ENCODE measurements at places on chromosomes 4 and X.

DNA sequence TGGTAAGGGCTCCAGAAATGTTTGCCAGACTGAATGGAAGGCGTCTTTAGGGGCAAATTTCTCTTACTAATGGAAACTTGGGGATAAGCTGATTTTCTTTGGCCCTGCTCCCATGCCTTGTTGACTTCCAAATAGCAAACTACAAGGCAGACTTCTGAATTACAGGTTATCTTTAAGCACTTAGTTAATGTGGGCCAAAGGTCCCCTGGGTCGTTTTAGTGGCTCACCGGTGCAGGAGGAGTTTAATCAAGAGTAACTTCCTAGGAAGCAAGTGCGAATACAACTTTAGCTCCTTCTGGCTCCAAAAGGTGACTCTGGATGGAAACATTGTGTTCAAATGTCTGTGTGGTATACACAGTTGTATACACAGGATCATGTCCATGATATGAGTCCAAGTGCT is 323.6 kb downstream of the SLITRK2 start:
- DNase-seq, result no peak

DNA sequence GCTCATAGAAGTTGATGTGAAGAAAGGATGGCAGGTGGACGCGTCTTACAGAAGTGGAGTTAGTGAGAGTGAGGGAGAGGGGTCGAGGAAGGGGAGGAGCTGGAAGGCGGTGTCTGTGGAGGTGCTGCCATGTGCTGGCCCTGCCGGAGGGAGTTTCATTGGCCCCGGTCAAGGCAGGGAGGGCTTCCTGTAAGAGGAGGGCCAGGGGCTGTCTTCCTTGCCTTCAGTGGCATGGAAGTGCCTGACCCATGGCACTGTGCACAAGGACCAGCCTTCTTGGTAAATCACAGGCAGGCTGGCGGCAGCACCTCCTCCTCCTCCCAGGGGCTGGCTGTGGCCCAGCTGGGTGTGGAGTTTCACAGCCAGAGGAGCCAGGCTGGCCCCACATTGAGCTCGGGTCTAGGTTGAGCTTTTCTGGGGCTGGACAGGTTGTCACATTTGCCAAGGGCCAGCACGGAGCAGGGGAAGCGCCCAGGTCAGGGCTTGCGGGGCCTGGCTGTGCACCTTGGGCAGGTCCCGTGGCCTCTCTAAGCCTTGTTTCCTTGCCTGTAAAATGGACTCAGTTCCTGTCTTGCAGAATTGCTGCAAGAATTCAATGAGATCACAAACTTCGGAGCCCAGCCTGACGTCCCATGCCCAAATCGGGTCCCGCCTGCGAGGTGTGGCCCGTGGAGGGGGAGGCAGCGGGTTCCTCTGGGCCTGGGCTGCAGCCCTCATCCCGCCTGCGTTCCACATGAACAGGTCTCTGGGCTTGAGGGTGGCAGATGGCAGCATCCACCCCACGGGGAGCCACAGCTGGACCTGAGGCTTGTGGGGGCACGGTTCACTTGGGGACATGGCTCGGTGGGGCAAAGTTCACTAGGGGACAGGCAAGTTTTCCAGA is 7.0 kb downstream of the HTRA3 start:
- no peak for DNase-seq

DNA sequence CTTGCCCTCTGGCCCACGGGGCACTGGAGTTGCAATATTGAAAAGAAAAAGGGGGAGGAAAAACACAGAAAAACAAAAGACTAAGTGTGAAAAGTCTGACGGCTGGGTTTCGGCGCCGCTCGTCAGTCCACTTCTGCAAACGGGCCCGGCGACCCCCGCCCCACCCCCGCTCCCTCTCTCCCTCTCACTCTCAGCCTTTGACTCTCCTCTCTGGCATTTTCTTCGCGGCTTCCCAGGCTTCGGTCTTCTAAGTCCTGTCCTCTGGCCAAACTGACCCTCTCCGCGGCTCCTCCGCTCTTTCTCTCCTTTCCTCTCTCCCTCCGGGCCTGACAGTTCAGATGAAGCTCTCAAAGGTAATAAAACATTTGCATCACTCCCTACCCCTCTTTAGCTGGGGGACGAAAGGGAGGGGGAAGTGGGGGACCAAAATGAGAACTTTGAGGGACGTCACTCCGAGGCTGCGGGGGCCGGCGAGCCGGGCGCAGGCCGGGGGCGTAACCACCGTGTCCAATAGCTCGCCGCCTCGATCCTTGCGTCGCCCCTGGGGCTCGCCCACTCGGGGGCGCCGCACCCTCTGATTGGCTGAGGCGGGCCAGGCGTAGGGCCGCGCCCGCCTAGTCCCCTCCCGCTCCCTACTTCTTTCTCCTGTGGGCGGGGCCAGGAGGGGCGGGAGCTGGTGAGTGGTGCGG is at the start of gene NKX6-1:
NKX6-1 (minus strand) TSS at position 358 of the 689 bp plus-strand sequence. CDS start 1,064 bp downstream, outside the sequence.
- DNase-seq, result no peak

GRCh38 chr4:113977526-113977855 is 2.0 kb downstream of the ARSJ start:
- no peak for DNase-seq

- no peak for DNase-seq
Observed at GRCh38 chrX:42694260-42694815, 83.6 kb downstream of the PPP1R2C start.

DNA sequence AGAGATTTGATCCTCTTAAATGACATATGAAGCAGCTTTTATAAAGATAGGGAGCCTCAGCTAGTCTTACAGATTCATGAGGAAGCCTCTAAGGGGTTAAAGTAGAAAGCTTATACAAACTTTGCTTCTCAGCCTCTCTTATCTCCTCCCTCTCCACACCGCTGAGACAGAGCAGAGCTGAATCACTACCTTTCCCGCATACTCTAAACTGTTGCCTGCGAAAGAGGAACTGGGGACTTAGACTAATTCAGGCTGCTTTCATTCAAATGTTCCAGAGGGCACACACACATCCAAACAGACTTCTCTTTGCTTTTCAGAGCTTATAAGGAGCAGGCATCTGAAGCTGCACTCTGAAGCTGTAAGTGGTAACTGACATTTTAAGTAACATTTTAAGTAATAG is at the start of gene SERTM2:
SERTM2 (plus strand) TSS at position 169 of the 400 bp plus-strand sequence. CDS start 7,213 bp downstream, outside the sequence.
- peak; percentile 19 for DNase-seq

- no peak for DNase-seq
Observed at GRCh38 chr4:38605181-38605752, 58.7 kb upstream of the KLF3 start.

- DNase-seq, result peak; percentile 47
Observed at GRCh38 chr4:2961811-2962441, 1.3 kb downstream of the NOP14 start.

DNA sequence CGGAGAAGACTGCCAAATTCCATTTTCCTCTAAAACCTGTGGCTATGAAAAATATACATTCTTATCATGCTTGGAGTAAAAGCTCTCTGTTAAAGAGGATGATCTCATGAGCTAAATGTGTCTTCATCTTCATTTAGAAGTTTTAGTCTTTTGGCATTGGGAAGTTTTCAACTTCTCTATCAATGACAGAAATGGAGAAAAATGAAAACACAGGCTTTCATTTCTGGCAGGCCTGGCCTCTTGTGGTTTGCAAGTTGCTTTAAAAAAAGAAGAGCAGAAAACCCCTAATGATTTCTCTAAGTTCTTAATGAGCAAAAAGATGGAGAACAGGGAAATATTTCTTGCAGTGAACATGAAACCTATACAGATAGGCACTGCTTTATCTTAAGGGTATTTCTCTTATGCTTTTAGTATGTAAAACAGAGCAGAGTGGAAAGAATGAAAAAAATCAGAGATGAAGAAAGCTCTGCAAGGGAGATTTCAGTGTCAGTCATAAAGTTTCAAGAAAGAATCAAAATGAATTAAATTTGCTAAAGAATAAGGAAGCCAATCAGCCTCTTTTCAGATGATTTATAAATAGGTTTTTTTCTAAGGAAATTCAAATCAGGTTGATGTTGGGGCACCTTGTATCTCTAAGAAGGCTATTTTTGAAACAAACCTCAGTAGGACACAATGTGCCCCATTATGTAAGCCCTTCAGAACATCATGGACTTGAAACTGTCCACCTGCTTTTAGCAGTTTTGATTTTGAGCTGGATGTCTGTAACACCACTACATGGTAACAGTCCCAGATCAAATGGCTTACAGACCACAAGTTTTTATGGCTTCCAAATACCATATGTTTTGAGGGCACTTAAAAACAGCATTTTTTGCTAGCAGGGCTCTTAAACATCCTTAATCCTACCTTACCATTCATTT is 225.0 kb downstream of the GRIA3 start:
- DNase-seq, result peak; percentile 31

GRCh38 chr4:141757287-141757686 is 120.9 kb downstream of the IL15 start:
- no peak for DNase-seq

DNA sequence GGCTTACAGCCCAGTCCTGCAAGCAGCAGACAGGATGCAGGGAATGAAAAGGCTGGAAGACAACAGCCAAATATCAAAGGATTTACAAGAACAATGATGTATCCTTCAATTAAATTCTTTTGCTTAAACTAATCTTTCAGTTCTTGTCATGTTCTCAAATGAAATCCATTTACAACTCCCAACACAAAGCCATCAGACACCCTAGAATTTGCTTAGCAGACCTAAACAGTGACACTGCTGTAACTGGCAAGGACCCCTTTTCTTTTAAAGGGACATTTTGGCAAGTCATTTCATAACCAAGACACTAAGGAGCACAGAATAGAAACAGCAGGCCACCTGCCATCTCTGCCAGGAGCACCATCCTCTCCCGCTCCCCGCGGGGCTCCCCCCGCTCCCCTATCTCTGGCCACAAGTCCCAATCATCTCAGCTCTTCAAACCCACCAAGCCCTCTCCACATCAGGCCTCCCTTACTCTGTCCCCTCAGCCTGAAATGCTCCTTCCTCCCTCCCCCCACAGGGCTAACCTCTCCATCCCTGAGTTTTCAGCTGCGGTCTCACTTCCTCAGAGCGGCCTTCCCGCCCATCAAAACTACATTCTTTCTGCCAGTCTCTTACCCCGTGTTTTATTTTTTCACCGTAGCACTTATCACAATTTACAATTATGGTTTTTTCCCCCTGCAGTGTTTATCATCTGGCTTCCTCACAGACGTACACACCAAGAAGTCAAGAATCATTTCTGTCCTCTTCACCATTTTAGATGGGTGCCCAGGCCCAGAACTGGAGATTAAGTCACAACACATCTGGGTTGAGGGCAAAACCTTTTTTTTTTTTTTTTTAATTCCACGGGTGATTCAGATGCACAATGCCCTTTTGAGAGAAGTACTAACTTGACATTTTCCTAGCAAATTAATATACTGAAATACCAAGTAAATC is 45.8 kb downstream of the TSPAN5 start:
- DNase-seq, result no peak

- no peak for DNase-seq
Observed at GRCh38 chrX:26411045-26411444, 195.1 kb downstream of the MAGEB5 start.

GRCh38 chr4:96315815-96316214 is 475.9 kb downstream of the PDHA2 start:
- no peak for DNase-seq

DNA sequence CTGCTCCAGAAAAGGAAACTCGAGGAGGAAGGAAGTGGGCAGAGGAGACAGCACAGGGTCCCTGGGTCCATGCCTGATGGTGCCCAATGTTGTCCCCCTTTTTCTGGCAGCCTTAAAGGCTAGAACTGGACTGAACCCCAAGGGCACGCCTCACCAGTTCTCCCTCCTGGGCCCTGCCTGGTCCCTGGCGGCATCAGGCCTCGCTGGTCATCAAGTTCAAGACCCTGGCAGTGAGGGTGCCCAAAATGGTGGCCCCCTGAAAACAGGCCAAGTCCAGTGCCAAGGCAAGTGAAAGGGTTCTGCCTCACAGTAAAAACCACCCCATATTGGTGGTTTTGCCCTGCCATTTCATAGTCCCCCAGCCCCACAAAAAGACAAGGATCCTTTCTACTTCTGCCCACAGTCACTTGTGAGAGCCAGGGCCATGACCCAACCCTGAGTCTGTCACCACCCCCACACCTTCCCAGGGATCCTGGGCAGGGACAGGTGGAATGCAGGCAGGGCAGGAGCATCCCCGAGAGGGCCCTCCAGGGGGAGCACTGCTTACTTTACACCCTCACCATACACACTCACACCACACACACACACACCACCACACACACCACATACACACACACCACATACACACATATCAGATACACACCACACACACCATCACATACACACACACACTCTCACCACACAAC is 107.6 kb downstream of the DCTD start:
- DNase-seq, result no peak

DNA sequence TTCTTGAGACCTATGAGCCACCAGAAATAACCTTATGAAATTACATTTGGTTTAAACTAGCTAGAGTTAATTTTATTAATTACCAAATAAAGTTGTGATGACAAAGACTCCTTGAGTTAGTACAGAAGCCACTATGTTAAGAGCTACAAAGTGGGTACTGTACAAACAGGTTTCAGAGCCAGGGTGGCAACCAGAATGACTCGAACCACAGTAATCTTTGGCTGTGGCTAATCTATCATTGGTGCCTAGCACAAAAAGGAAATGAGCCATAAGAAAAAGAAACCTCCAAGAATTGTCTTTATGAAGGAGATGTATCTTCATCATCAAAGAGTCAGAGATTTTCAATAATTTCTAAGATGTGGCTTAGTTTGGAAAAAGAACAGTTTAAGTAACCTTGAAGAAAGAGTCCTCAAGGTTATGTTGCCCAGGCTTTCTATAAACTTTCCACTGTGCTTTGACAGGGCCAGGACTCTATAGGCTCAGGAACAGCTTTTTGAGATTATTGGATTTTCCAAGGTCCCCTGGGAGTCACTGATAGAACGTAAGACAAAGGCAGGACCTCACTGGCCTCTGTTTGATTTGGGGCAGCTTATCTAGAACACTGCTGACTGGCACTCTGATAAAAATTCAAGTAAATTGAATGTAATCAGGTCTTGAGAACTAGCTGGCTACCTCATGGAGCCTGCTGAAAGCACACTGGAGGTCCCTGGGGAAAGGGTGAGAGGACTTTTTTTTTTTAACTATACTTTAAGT is 777.7 kb downstream of the STIM2 start:
- no peak for DNase-seq

- no peak for DNase-seq
Observed at GRCh38 chrX:23864742-23865326, 42.9 kb downstream of the APOO start.

- DNase-seq, result no peak
Observed at GRCh38 chr4:156321203-156321602, 367.5 kb upstream of the CTSO start.

- DNase-seq, result no peak
Observed at GRCh38 chrX:148542481-148543255, 42.3 kb downstream of the AFF2 start.

DNA sequence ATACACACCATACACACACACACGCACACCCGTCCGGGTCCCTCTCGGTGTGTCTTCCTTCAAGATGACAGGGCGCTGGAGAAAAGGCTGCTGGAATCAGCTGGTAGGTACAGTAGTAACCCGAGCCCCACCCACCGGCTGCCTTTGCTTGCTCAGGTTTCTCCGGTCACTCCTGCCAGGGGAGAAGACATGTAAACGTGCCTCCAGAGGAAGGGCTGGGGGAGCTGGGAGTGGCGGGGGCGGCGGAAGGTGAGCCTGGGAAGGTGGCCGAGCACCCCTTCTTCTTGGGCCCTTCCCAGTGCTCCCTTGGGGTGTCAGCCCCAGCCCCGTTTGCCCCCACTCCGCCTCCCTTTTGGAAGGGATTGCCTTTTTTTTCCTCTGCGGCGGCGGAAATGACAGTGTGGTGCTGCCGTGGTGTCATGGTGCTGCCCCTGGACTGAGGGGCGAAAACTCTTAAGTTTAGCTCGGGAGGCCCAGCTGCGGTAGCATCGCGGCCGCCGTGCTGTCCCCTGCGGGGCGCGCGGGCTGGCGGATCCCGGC is at the start of gene MID2:
MID2 (plus strand) TSS at position 169 of the 540 bp plus-strand sequence. CDS start 561 bp downstream, outside the sequence.
- DNase-seq, result peak; percentile 46
